ENCODE measurements at places on chromosomes 6 and 20. TPM values are rescaled to one million over a fixed set of nuclear protein-coding genes. Genes with fewer than 3 reads are reported as not detected.

The SAPCD1 gene
- total RNA-seq = 18.1 TPM

The TP53TG5 gene
- total RNA-seq = not detected

The CD93 gene
- 0.48 TPM for total RNA-seq

The OR2H2 gene
- not detected for total RNA-seq

The CNBD2 gene
- 7.1 TPM for total RNA-seq

The ZNF512B gene
- 15.4 TPM for total RNA-seq

The GNMT gene
- 1.0 TPM for total RNA-seq

The HLA-DRA gene
- total RNA-seq = 25.8 TPM

The OR2J3 gene
- not detected for total RNA-seq

The CCHCR1 gene
- 52.5 TPM for total RNA-seq

The ENPP5 gene
- total RNA-seq = 2.0 TPM

The FAXC gene
- total RNA-seq = not detected

The APOBEC2 gene
- not detected for total RNA-seq

The CYP21A2 gene
- 0.43 TPM for total RNA-seq

The C6orf58 gene
- not detected for total RNA-seq

The RBBP8NL gene
- not detected for total RNA-seq

- peak overlapping the region; percentile 79 for H3K4me3 ChIP-seq
- peak; percentile 70 for DNase-seq
- peak overlapping the region; percentile 99 for H3K27ac ChIP-seq
- peaks cover 27% of the 10 kb centered on the region for H3K36me3 ChIP-seq
- peaks cover 40% of the 10 kb centered on the region for H3K4me1 ChIP-seq
Measured at GRCh38 chr20:35663516-35664465, 909 bp downstream of the CPNE1 start.

- H3K27ac ChIP-seq = no peak overlapping the region
- no peak for DNase-seq
- no peaks in the 10 kb centered on the region for H3K36me3 ChIP-seq
- no peaks in the 10 kb centered on the region for H3K27me3 ChIP-seq
- H3K4me1 ChIP-seq = no peaks in the 10 kb centered on the region
Measured at GRCh38 chr20:9352739-9353138, 161.7 kb upstream of the LAMP5 start.

GRCh38 chr20:3559637-3560036 lies 88.8 kb downstream of the ATRN start:
- no peak overlapping the region for H3K27ac ChIP-seq
- H3K27me3 ChIP-seq = no peaks in the 10 kb centered on the region
- DNase-seq = no peak

DNA sequence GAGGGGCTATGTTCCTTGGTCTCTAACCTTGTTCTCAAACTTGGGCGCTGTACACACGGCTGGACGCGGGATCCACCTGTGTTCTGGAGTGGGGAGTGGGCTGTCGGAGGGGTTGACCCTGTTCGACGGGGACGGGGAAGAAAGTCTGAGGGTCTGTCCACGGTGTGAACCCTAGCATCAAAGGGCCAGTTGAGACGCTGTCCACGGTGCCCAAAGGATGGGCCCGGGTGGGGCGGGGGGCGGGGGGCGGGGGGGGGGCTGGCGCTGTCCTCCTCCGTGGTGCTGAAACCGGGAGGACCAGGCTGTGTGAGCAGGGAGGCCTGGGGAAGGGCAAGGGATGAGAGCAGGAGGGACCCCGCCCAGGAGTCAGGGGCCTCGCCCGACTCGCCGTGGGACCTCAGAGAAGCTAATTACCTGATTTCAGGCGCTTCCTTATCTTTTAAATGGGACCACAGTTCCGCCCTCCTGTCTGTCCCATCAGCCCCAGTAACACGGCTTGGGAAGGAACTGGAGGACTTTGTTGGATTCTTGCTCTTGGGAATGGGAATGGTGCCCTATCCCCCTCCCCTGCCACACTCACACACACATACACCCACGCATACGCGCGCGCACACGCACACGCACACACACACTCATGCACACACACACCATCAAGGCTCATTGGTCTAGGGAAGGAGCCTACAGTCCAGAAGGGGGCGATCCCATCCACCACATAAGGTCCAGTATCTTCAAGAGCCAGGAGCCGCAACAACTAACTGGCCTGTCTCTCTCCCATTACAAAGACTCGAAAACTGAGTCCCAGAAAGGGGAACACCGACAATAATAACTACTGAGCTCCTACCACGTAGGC lies 1.0 kb upstream of the VSTM2L start:
- peaks cover 51% of the 10 kb centered on the region for H3K27me3 ChIP-seq
- H3K36me3 ChIP-seq = no peaks in the 10 kb centered on the region
- no peak overlapping the region for H3K4me3 ChIP-seq
- no peak for DNase-seq
- no peak overlapping the region for H3K27ac ChIP-seq
- peaks cover 8% of the 10 kb centered on the region for H3K4me1 ChIP-seq

DNA sequence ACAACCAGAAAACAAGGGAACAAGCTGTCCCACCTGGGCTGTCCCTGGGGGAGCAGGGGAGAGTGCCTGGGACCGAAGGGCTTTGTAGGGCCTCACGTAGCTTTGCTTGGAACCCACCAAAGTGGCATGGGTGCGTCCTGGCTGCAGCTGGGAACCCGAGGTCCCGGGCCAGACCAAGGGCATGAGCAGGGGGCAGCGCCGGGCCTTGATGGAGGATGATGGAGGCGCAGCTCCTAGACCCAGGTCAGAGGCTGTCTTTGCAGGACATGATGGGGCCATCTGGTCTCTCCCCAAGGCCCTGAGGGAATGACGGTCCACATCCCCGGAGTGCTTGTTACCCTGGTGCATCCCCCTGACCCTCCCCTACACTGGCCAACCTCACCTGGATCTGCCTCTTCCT lies 7.6 kb upstream of the OSBPL2 start:
- H3K4me1 ChIP-seq = no peaks in the 10 kb centered on the region
- H3K4me3 ChIP-seq = no peak overlapping the region
- no peak overlapping the region for H3K27ac ChIP-seq
- no peaks in the 10 kb centered on the region for H3K36me3 ChIP-seq
- H3K27me3 ChIP-seq = no peaks in the 10 kb centered on the region

DNA sequence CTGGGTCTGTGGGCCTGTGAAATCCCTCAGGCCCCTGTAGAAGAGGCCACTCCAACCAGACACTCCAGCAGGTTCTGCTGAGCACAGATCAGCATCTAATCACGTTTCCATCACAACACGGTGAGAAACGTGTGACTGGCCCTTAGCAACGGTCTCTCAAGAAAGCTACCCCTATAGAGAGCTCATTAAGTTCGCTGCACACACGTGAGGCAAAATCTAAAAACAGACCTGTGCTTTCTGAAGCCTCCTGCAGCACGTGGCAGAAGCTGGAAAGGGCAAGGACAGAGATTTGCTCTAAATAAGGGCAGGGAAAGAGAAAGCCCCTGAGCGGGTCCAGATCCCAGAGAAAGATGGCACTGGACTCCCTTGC lies 56.5 kb downstream of the GPR6 start:
- no peak for DNase-seq
- H3K4me3 ChIP-seq = no peak overlapping the region
- no peak overlapping the region for H3K27ac ChIP-seq
- peaks cover 13% of the 10 kb centered on the region for H3K4me1 ChIP-seq
- no peaks in the 10 kb centered on the region for H3K36me3 ChIP-seq
- no peaks in the 10 kb centered on the region for H3K27me3 ChIP-seq

DNA sequence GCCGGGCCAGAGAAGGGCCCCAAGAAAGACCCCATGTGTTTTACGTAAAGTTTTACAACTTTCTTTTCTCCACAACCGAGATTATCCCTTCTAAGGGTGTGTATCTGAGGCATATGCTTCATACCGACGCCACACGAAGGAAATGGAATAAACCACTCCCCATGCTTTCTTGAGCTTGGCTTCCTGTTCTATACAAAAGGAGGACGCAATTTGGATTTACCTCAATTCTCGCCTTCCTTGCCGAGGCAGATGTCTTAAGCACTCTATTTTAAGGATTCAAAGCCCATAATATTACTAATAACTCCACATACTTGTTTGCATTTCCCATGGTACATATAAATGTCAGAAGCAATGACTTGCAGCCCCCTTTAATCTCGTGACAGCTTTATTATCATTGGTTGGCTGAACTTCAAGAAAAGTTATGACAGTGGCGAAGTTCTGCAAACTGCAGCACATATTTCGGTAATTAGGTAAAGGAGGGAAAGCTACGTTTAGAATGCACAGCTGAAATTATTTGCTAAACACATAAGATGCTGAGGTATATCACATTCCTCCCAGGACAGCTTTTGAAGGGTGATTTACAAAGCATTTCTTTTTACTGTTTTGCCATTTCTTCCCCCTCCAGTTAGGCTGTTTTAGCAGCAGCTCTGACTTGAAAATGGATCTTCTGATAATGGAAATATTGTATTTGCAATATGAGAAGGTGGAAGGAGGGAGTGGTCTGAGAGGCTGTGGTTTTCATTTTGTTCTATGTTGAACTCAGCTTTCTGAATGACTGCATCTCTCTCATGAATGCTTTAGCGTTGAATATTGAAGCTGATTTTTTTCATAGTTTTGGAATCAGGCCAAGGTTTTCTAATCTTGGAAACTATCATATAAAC lies 330.5 kb downstream of the EPHA7 start:
- H3K27ac ChIP-seq = no peak overlapping the region
- no peaks in the 10 kb centered on the region for H3K27me3 ChIP-seq
- no peak overlapping the region for H3K4me3 ChIP-seq
- no peaks in the 10 kb centered on the region for H3K4me1 ChIP-seq

GRCh38 chr6:11734861-11735613 lies 43.6 kb downstream of the ADTRP start:
- no peak overlapping the region for H3K27ac ChIP-seq
- H3K4me1 ChIP-seq = peaks cover 15% of the 10 kb centered on the region
- H3K36me3 ChIP-seq = peaks cover 12% of the 10 kb centered on the region
- no peak overlapping the region for H3K4me3 ChIP-seq

- no peak overlapping the region for H3K4me3 ChIP-seq
- H3K36me3 ChIP-seq = no peaks in the 10 kb centered on the region
- peaks cover 7% of the 10 kb centered on the region for H3K27me3 ChIP-seq
- H3K27ac ChIP-seq = no peak overlapping the region
- peaks cover 2% of the 10 kb centered on the region for H3K4me1 ChIP-seq
- no peak for DNase-seq
Measured at GRCh38 chr6:1052262-1052661, 259.6 kb upstream of the FOXQ1 start.

- no peak overlapping the region for H3K27ac ChIP-seq
- DNase-seq = no peak
- peaks cover 6% of the 10 kb centered on the region for H3K27me3 ChIP-seq
- no peaks in the 10 kb centered on the region for H3K36me3 ChIP-seq
Measured at GRCh38 chr6:71157345-71157744, 131.3 kb upstream of the OGFRL1 start.

- H3K36me3 ChIP-seq = no peaks in the 10 kb centered on the region
- H3K27ac ChIP-seq = no peak overlapping the region
- H3K27me3 ChIP-seq = peaks cover 2% of the 10 kb centered on the region
- DNase-seq = no peak
Measured at GRCh38 chr6:364609-365540, 26.7 kb upstream of the IRF4 start.

DNA sequence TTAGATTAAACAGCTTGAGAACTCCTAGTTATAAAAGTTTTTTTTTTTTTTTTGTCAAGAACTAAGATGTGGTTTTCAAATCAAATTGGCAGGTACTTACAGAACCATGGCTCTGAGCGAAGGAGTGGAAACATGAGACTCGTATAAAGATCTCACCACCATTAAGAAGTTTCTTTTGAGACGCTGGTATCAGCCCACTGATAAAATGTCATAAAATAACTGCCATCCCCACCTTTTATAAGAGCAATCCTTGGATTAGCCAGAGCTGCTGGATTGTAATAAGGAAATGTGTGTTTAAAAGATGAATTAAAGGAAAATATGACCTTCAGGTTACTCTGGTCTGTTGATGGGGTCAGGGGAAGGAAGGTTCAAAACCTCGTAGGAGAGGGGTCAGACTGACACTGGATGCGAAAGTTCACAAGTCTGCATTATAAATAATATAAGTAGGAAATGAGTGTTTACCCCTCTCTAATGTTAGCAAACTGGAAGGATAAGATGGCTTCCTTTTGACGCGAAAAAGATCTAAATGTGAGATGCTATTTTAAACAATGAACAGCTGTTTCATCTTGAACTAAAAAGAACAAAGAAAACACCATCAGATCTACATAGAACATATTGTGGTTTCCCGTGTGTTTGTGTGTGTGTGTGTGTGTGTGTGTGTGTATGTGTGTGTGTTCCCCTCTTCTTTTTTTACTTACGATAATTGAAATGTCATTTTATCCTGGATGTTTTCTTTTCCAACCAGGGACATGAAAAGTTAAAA lies 386.8 kb upstream of the JAG1 start:
- no peak for DNase-seq
- no peak overlapping the region for H3K27ac ChIP-seq
- no peaks in the 10 kb centered on the region for H3K4me1 ChIP-seq
- H3K27me3 ChIP-seq = no peaks in the 10 kb centered on the region
- no peak overlapping the region for H3K4me3 ChIP-seq
- H3K36me3 ChIP-seq = no peaks in the 10 kb centered on the region

GRCh38 chr20:58829531-58829941 lies 21.2 kb downstream of the GNAS-AS1 start:
- DNase-seq = no peak
- H3K4me1 ChIP-seq = peaks cover 4% of the 10 kb centered on the region
- peaks cover 42% of the 10 kb centered on the region for H3K27me3 ChIP-seq
- H3K27ac ChIP-seq = no peak overlapping the region
- H3K4me3 ChIP-seq = no peak overlapping the region
- peaks cover 9% of the 10 kb centered on the region for H3K36me3 ChIP-seq

DNA sequence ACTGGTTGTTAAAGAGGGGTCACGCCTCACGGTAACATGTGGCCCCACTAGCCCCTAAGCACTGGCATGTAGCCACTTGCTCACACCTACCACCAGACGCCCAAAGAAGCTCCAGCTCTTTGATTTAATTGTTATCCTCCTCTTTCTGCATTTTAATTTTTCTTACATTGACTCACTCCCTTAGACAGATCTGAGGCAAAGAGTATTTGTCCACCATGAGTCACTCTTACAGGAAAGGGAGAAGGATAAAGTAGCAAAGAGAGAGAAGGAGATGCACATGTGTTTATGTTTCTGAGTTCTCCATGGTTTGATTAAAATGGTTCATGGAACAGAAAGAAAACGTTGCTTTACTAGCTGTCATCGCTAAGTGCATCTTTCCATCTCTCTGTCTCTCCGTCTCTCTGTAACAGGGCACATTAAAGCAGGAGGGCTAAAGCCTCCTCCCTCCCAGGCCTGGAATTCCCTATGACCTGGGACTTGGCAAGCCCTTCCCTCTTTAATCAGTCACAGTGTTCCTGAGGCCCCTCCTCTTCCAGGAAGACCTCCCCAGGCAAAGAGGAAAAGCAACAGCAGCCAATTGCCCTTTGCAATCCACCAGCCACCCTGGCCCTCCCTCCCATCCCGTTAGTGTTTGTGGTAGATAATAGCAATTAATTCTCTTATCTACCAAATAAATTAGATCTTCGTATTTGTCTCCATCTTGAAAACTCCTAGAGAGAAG lies 112.8 kb upstream of the TSHZ2 start:
- no peaks in the 10 kb centered on the region for H3K4me1 ChIP-seq
- no peak overlapping the region for H3K27ac ChIP-seq
- no peaks in the 10 kb centered on the region for H3K36me3 ChIP-seq
- DNase-seq = no peak
- H3K4me3 ChIP-seq = no peak overlapping the region

GRCh38 chr20:53827292-53828087 lies 233.9 kb upstream of the ZNF217 start:
- H3K4me1 ChIP-seq = peaks cover 51% of the 10 kb centered on the region
- peaks cover 11% of the 10 kb centered on the region for H3K36me3 ChIP-seq
- no peak overlapping the region for H3K4me3 ChIP-seq

GRCh38 chr20:20955892-20956291 lies 150.3 kb downstream of the LINC00237 start:
- no peak overlapping the region for H3K4me3 ChIP-seq
- H3K27me3 ChIP-seq = peaks cover 18% of the 10 kb centered on the region
- DNase-seq = no peak
- H3K36me3 ChIP-seq = no peaks in the 10 kb centered on the region
- no peak overlapping the region for H3K27ac ChIP-seq
